ENCODE measurements at places on chromosomes 11 and 22. TPM values are rescaled to one million over a fixed set of nuclear protein-coding genes. Genes with fewer than 3 reads are reported as not detected.
A peak's percentile ranks its signal among the peaks of the same experiment; 100 is the strongest.

Gene SLC15A3
- 29.9 TPM for total RNA-seq

Gene UBQLNL
- total RNA-seq = under 0.01 TPM

Gene OSBPL5
- total RNA-seq = 49.0 TPM

Gene MRGPRE
- 0.17 TPM for total RNA-seq

Gene MMP3
- 47.1 TPM for total RNA-seq

Gene SLC25A18
- total RNA-seq = under 0.01 TPM

Gene CHCHD10
- total RNA-seq = 3.6 TPM

Gene OR6T1
- total RNA-seq = not detected

Gene NCAM1
- 0.51 TPM for total RNA-seq

Gene DLG2
- total RNA-seq = 2.1 TPM

Gene RIMBP3B
- under 0.01 TPM for total RNA-seq

Gene C11orf52
- total RNA-seq = 0.51 TPM

- DNase-seq = no peak
Observed at GRCh38 chr22:20228055-20228938, 39.8 kb downstream of the RTN4R start.

DNA sequence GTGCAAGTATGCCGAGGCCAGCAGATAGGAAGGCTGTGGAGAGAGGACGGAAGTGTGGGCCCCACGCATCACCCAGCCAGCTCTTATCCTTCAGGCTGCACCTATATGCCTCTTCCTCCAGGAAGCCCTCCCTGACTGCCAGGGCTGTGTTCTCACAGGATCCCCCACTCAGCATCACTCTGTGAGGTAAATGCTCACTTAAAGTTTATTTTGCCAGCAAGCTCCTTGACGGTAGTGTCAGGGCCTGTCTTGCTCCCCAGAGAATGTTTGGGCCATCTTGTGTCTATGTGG is 4.4 kb downstream of the TBX10 start:
- DNase-seq = no peak

GRCh38 chr11:125093502-125093901 is 17.9 kb downstream of the TMEM218 start:
- DNase-seq = no peak

DNA sequence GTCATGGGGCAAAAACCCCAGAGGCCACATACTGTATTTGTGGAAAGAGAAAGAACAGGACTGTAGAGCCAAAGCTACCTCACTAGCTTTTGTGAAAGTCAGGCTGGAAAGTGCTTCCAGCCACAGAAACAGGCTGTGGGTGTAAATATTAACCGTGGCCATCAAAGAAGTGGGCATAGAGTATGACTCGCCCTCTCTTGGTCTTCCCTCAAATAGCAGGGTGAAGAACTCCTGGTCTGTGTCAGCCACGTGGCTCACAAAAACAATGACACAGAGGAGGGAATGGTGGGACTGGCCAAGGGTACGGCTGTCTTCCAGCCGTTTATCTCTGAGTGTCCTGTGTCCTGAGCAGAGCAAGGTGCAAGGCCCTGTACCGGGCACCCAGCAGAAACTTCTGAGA is 37.6 kb upstream of the UBASH3B start:
- DNase-seq = no peak

DNA sequence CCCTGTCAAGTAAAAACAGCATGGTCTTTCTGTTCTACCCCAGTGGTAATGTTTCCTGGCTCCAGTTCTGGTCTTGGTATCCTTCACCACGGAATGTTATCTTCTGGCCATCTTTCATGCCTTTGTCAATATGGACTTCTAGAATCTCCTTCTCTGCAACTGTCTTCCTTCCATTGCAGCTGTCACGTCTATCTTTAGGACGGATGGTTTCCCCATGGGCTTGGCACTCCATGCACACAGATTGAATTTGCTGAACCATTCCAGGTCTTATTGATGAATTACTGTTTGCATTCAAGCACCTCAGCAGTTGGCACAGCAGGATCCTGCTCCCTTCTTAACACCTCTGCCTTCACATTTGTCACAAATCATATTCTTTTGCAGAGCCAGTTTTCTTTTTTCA is 44.9 kb upstream of the SLC25A18 start:
- DNase-seq = no peak

GRCh38 chr22:19680911-19681862 is 33.1 kb upstream of the SEPTIN5 start:
- DNase-seq = peak; percentile 18

GRCh38 chr11:75775056-75775455 is 6.5 kb downstream of the DGAT2 start:
- DNase-seq = no peak

GRCh38 chr11:2264366-2265053 is 5.9 kb downstream of the ASCL2 start:
- DNase-seq = no peak

GRCh38 chr11:44017443-44018126 is 30.2 kb upstream of the ACCSL start:
- DNase-seq = no peak

- DNase-seq = peak; percentile 55
Observed at GRCh38 chr11:115869780-115870431, 365.7 kb upstream of the CADM1 start.

DNA sequence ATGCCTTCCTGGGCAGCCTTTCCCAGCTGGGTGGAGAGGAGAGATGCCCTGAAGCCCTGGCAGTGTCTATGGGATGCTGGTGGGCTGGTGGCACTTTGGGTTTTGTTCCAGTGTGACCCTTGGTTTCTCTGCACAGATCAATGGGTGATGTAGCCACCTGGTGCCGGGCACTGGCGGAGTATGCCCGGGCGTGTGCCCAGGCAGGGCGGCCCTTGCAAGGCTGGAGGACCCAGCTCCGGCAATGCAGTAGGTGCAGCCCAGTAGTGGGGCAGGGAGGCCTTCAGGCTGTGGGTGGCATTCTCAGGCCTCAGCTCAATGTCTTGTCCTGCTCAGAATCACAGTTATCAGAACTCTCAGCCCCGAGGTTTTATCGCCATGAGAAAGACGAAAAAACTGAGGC is 11.9 kb downstream of the OTOG start:
- DNase-seq = no peak

DNA sequence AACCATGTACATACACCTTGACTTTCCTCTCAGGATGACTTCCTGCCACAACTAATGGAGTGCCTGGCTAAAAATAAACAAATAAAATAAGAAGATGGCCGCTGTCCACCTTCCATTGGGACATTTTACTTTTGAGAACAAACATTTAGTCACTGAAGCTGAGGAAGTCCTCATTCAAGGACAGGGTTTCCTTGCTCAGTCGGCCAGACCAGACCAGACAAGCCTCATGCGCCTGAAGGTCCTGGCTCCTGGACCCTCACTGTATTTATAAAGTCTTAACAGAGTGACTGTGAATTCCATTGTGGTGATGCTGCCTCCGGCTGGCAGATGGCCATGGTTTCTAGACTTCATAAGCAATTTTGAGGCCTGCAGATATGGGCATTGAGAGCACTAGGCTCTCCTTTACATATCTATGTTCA is 114.5 kb downstream of the MAML2 start:
- DNase-seq = peak; percentile 97

DNA sequence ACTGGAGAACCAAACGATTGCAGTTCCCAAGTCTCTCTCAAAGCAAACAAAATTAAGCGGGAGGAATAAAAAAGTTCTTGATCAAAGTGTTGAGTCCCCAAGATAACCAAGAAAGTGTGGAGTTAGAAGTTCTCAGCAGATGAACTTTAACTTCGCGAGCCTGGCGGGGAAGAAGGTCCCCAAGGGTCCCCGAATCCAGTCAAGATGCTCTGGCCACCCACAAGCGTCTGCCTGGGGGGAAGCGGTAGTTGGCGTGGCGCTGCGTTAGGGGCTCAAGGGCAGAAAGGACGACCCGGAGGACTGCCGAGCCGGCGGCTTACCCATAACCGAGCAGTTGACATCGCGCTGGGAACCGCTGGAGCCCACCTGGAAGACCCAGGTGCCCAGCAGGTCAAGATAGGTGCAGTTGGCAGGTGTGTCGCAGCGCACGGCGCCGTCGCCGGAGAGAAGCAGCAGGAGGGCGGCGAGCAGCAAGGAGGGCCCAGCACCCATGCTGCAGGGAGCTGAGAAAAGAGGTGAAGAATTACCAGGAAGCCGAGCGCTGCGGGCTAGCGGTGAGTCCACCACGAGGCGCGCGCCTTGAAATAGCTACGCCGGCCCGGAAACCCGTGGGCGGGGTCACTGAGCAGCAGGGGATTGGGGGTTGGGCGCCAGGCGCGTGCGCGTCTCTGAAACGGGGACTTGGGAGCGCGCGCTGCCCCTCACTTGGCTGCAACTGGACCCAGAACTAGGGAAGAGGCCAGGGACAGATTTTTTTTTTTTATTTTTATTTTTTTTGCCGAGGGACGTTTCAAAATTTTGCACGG is at the start of gene CTSC:
Gene CTSC (minus strand): TSS at position 556 of the 806 bp plus-strand sequence. CDS start 64 bp downstream, at position 492.
- DNase-seq = peak; percentile 86

DNA sequence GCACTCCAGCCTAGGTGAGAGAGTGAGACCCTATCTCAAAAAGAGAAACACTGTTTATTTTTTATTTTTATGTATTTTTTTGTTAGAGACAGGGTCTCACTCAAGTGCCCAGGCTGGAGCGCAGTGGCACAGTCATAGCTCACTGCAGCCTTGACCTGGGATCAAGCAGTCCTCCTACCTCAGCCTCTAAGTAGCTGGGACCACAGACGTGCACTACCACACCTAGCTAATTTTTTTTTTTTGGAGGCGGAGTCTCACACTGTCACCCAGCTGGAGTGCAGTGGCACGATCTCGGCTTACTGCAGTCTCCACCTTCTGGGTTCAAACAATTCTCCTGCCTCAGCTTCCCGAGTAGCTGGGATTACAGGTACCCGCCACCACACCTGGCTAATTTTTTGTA is 6.4 kb downstream of the RBX1 start:
- DNase-seq = no peak

- no peak for DNase-seq
Observed at GRCh38 chr11:95674657-95675358, 114.8 kb downstream of the FAM76B start.

- DNase-seq = peak; percentile 36
Observed at GRCh38 chr22:19430890-19431541, 517 bp downstream of the HIRA start.

DNA sequence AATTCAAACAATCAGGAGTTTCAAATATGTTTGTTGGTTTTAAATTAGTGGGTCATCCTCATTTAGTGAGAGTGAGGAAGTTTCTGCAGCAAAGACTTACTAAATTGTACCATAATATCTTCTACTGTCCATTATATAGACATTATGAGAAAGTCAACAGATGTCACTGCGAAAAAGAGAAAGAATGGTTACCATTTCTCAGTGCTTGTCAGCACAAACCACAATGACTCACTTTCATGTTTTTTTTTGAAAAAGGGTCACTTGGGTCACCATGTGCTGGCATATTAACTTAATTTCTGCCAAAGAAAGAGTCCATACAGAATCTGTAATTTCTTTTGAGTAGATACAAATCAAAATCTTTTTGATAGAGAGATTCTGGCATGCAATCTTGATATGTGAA is 924.6 kb upstream of the FAT3 start:
- peak; percentile 84 for DNase-seq

DNA sequence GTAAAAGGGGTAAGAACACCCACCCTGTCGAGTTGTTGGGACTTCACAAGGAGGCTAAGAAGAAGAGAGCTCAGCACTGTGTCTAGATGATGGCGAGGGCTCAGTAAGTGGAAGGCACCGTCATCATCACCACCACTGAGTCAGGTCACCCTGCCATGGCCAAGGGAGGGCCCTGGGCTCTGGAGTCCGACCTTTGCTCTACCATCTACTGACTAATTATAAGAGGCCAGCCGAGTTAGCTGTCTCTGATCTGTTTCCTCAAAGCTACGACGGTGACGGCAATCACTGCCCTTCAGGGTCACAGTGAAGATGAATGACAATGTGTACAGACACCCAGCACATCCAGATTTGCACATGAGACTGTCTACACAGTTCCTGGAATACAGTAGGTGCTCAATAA is 29.3 kb downstream of the KIAA0930 start:
- DNase-seq = no peak

DNA sequence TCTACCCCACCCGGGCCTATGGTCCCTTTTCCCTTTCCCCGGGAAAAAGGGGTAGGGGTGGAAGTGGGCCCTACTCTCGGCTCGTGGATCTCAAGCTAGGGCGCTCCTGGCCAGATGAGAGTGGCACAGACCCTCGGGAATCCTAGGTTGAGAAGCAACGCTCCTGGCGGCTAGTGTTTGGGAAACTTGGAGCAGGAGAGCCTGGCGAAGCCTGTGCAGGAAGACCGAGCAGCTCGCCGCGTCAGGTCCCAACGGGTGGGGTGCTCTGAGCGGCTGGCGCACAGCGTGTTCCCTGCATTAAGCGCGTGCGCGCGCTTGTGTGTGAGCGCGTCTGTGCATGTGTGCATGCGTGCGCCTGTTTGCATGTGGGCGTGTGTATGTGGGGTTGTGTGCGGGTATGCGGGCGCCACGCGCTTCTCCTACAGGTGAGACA is 7.1 kb upstream of the FLI1 start:
- DNase-seq = peak; percentile 49

GRCh38 chr22:26585104-26585790 is 4.7 kb downstream of the TPST2 start:
- peak; percentile 84 for DNase-seq

DNA sequence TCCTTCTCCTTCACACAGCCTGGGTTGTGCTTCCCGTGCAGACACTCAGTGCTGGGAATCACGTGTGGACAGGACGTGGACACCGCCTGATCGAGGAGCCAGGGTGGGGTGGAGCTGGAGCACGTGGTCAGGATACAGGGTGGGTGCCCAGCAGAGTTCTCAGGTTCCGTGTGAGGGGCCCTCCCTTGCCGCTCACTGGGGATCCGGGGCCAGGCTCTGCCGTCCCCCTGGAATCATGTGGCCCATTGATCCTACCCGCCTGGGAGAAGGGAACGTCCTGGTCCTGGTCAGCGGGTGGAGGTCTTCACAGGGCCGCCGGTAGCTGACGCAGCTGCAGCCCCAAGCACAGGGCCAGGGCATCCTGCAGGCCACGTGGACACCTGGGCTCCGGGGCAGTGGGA is 397.7 kb downstream of the TBC1D22A start:
- no peak for DNase-seq

- peak; percentile 98 for DNase-seq
Observed at GRCh38 chr11:74269161-74269811, 42.2 kb downstream of the P4HA3 start.

DNA sequence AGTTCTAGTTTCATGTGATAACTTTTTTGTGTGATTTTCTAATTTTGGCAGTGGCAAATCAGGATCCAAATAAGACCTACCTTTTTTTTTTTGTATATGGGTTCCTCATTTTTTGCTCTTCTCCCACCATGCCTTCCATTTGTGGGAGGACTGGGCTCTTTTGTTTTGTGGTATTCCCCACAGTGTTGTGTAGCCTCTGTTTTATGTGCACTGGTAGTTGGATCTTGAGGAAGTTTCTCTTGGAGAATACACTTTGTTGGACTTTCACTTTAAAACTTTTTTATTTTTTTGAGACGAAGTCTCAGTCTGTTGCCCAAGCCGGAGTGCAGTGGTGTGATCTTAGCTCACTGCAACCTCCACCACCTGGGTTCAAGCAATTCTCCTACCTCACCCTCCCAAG is 39.7 kb downstream of the PPP6R3 start:
- DNase-seq = no peak

DNA sequence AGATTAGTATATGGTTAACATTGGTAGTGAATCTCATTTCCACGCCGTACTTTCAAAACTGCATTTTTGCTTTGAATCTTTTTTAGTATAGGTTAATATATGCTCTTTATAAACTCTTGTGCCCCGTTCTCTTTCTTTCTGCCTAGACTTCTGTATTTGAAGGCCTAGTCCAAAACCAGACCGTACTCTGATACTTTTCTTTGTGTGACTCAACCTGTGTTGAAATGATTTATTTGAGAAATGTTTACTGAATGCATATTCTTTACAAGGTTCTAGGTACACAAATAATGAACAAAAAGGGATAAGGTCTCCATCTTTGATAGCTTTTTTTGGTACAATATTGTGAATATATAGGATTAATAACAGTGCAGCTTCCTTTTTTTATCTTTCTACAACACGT is 68.3 kb downstream of the HIPK3 start:
- no peak for DNase-seq

- DNase-seq = no peak
Observed at GRCh38 chr11:88013508-88014065, 161.7 kb downstream of the RAB38 start.

Measured in fibroblast of lung (primary cell).